ENCODE measurements at places on chromosomes 7 and 10.

- peak; percentile 100 for DNase-seq
These were observed at the start of gene GIGYF1 for GRCh38 chr7:100694098-100694745. TSS of gene GIGYF1 (minus strand) at chr7:100694250. CDS start at chr7:100688238, 6,012 bp downstream.

DNA sequence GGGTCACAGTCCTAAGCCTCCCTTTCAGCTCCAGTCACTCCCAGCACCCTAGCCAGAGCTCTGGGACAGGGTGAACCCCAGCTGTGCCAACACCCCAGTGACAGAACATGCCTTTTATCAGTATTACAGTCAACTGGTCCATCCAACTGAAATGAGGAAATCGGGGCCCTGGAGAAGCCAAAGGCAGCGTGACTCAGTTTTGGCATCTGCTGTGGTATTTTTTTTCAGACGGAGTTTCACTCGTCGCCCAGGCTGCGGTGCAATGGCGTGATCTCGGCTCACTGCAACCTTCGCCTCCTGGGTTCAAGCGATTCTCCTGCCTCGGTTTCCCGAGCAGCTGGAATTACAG lies 3.4 kb upstream of the CLDN15 start:
- no peak for DNase-seq

DNA sequence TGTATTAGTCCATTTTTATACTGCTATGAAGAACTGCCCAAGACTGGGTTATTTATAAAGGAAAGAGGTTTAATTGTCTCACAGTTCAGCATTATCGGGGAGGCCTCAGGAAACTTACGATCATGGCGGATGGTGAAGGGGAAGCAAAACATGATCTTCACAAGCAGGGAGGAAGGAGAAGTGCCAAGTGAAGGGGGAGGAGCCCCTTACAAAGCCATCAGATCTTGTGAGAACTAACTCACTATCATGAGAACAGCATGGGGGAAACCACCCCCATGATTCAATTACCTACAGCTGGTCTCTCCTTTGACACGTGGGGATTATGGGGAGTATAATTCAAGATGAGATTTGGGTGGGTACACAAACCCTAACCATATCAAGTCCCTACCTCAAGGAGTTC lies 85.4 kb downstream of the JAZF1 start:
- DNase-seq: no peak

DNA sequence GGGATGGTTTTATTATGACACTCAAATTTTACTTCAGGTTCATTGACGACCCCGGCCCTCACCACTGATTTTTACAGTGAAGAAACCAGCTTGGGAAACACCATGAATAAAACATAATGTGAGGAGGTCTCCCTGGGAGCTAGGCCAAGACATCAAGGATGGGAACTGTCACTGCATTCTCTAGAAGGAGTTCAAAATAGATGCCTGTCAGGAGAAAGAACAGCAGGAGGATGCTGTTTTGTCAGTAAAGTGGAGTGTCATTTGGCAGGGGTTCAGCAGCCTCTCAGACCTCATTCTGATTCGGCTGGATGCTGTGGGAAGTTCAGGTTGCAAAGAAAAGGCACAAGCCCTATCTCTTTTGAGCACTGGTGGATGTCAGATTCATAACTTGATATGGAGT lies 360.3 kb upstream of the C7orf33 start:
- DNase-seq: peak; percentile 40

All from SK-N-SH (cell line).